CD4-positive, alpha-beta T cell treated with Interleukin-6 for 4 hours (primary cell): ENCODE measurements at places on chromosomes 6 and 20.
A peak's percentile ranks its signal among the peaks of the same experiment; 100 is the strongest.

DNA sequence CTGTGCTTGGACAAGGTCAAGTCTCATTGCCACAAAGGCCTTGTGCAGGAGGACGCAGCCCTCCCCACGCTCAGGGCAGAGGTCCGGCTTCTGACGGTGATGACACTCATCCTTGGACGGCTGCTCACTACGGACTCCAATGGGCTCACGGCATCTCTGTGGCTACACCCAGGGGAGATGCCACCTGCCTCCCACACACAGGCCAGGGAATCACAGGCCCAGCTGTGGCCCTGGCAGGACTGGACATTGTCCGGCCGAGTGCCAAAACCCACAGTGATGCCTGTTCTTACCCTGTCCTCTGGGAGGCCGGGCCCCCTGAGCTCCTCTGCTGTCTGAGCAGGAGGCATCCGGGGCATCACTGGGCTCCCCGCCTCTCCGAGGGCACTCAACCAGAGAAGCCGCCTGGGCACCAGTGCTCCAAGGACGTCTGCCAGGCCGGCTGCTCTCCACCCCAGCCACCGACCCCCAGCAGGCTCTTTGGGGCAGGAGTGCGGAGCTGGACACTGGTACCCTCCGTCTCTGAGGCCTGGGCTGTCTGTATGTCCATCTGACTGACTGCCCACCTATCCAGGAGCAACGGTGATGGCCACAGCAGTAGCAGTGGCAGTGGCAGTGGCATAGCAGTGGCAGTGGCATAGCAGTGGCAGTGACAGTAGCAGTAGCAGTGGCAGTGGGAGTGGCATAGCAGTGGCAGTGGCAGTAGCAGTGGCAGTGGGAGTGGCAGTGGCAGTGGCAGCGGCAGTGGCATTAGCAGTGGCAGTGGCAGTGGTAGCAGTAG lies 1.9 kb downstream of the RBBP8NL start:
- DNase-seq = no peak

DNA sequence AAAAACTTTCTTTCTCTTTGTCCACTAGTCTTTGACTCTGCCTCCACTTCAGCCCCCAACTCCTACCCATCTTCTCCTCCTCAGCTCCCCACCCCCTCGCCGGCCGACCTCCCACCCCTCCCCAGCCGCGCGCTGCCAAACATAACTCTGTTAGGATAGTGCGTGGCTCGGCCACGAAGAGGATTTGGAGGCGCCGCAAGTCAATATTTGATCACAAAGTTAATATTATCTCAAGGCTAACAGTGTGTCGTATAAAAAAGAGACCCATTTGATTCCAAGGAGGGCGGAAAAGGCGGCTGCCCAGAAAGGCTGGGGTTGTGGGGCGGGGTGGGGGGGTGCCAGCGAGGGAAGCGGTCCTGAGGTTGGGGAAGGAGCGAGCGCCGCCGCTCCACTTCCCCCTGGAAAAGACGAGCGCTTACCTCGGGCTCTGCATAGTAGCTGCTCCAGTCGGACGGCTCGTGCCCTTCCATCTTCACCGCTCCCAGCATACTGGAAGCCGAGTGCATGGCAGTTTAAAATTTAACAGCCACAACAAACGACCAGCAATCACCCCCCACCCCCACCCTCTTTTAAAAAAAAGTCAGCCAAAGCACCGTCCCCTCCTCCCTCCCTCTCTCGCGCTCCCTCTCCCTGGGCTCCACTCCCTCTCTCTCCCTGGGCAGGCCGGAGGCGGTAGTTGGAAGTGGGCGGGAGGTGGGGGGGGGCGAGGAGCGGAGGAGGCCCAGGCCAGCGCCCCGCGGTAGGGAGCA lies 425 bp downstream of the FOXA2 start:
- no peak for DNase-seq

DNA sequence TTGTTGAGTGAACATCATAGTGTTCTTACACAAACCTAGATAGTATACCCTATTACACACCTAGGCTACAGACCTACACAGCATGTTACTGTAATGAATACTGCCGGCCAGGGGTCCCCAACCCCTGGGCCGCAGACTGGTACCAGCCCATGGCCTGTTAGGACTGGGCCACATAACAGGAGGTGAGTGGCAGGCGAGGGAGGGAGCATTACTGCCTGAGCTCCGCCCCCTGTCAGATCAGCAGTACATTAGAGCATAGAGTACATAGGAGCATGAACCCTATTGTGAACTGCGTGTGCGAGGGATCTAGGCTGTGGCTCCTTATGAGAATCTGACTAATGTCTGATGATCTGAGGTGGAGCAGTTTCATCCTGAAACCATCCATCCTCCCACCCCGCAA lies 126.3 kb downstream of the PRND start:
- DNase-seq = no peak

- no peak for DNase-seq
Observed at GRCh38 chr20:9491324-9491723, 23.1 kb upstream of the LAMP5 start.

GRCh38 chr6:101876431-101876830 lies 482.9 kb downstream of the GRIK2 start:
- DNase-seq = no peak

DNA sequence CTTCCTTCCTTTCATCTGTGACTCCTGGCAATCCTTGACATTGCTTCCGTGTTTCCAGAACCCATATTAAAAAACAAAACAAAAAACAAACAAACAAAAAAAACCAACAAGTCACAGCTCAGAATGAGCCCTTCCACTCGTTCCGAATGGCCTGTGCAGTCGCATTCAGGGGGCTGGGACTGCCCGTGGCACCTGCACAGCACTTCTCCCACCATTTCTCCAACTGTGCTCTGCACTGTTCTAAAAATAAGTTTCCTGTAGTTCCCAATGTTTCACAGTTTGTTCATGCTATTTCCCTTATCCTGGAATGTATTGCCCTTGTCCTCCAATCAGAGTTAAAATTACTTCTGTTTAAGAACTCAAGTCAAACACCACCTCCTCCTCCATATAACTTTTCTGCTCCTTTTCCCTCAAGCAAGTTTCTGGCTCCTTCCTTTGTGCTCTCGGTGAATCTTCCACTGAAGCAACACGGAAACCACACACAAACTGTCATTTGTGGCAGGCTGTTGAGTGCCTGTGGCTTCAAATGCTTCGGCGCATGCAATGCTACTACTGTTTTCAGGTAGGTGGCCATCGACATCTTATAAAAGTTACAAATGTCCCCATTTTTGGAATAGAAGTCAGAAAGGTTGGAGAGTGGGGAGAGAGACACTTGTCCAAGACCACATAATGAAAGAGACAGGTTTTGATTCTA lies 57.7 kb downstream of the PDE10A start:
- DNase-seq = no peak

- DNase-seq = peak; percentile 69
Observed at GRCh38 chr20:4813863-4814695, 92.4 kb downstream of the PRND start.
